Stimulated activated CD4-positive, alpha-beta T cell treated with anti-CD3 and anti-CD28 coated beads, TNF-alpha, amount 100 ng/mL, for 48 hours (primary cell): ENCODE measurements at places on chromosomes 2 and 18.
A peak's percentile ranks its signal among the peaks of the same experiment; 100 is the strongest.

DNA sequence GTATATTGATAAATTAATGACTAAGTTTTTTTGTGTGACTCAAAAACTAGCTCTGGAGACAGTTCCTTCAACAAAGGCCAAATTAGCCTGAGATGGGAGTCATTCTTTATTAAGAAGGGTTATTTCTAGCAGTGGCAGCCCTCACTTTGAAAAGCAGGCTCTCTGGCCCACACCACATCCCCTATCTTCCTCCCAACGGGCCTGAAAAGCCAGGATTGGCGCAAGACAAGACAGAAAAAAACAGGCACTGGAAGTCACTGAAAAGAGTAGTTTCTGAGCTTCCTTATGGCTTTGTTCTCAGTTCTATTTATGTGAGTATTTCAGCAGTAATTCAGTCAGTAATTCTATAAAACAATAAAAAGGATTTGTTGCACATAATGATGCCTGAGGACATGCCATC lies 149.0 kb downstream of the LAMA3 start:
- DNase-seq = no peak

- DNase-seq = no peak
These were observed 68.3 kb downstream of the MRO start for GRCh38 chr18:50751490-50751889.

DNA sequence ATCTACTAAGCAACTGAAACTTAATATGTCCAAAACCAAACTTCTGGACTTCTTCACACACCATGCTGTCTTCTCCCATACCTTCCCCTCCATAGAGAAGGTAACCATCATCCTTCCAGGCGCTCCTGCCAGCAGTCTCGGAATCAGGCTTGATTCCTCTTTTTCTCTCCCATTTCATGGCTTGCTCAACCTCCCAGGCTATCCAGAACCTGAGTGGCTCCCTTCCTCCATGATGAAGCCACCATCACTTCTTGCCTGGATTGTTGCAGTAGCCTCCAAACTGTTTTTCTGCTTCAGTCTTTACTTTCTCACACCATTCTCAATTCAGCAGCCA lies 40.1 kb upstream of the NDUFV2 start:
- no peak for DNase-seq

GRCh38 chr2:137966043-137966442 lies 1.8 kb downstream of the HNMT start:
- no peak for DNase-seq

DNA sequence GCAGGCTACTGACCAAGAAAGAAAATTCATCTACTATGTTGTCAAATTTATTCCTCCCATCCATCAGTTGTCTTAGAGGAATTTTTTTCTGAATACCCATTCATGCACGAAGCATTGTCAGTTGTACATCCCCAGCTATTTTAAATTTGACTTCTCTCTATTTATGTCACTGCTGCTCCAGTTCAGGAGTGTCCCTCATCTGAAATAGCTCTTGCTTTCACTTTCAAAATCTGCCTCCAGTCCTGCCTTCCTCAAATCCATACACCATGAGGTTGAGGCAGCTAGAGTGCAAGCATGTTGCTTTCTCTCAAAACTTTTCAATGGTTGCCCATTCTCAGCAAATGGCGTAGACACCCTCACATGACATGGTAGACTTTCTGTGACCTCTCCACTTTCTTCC lies 335.4 kb upstream of the CDH2 start:
- DNase-seq = no peak

- DNase-seq = no peak
These were observed 92.6 kb downstream of the RIT2 start for GRCh38 chr18:43022874-43023273.

GRCh38 chr2:12008425-12009061 lies 262.1 kb downstream of the LPIN1 start:
- DNase-seq = no peak

GRCh38 chr2:208359632-208359986 lies 47.0 kb upstream of the PTH2R start:
- DNase-seq = no peak

- DNase-seq = no peak
These were observed 812.5 kb upstream of the CHAC2 start for GRCh38 chr2:52955079-52955478.

DNA sequence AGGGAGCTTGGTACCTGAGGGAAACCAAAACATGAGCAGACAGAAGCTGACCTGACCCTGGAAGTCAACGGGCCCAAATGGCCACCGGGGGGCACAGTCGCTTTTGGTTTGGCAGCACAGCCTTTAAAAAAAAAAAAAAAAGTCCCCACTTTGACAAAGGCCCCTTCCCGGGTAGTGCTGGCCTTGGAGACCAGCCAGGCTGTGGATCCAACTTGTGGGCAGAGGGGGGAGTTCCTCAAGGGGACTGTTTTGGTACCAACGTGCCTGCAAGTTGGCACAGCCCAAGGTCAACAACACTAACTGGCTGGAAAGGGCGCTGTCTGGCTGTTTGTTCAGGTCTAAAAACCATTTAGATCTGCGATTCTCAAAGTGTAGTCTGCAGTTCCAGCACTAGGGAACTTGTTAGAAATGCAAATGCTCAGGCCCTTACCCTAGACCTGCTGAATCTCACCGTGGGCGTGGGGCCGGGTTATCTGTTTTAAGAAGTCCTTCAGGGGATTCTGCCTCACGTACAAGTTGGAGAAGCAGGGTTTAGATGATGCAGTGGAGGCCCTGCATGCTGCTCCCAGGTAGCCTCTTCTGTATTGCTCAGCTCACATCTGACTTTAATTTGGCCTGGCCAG lies 83.0 kb downstream of the LPIN1 start:
- peak; percentile 18 for DNase-seq

GRCh38 chr2:95077530-95077825 lies 44.1 kb downstream of the MRPS5 start:
- DNase-seq = no peak

- no peak for DNase-seq
These were observed 1159.6 kb upstream of the CHAC2 start for GRCh38 chr2:52608030-52608429.

GRCh38 chr18:63799189-63799588 lies 24.0 kb downstream of the SERPINB7 start:
- no peak for DNase-seq

DNA sequence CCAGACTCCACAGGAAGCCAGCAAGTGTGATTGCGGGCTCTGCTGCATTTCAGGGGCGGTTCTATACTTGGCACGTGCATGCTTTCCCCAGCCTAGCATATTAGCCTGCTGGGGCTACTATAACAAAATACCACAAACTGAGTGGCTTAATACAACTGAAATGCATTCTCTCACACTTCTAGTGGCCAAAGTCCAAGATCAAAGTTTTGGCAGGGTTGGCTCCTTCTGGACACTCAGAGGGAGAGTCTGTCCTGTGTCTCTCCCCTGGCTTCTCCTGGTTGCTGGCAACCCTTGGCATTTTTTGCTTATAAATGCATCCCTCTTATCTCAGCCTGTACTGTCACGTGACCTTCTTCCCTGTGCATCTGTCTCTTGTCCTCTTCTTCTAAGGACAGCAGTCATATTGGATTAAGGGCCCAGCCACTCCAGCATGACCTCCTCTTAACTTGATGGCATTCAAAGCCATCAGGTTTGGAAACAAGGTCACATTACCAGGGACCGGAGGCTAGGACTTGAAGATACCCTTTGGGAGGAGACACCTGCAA lies 138.7 kb downstream of the RNF152 start:
- no peak for DNase-seq

DNA sequence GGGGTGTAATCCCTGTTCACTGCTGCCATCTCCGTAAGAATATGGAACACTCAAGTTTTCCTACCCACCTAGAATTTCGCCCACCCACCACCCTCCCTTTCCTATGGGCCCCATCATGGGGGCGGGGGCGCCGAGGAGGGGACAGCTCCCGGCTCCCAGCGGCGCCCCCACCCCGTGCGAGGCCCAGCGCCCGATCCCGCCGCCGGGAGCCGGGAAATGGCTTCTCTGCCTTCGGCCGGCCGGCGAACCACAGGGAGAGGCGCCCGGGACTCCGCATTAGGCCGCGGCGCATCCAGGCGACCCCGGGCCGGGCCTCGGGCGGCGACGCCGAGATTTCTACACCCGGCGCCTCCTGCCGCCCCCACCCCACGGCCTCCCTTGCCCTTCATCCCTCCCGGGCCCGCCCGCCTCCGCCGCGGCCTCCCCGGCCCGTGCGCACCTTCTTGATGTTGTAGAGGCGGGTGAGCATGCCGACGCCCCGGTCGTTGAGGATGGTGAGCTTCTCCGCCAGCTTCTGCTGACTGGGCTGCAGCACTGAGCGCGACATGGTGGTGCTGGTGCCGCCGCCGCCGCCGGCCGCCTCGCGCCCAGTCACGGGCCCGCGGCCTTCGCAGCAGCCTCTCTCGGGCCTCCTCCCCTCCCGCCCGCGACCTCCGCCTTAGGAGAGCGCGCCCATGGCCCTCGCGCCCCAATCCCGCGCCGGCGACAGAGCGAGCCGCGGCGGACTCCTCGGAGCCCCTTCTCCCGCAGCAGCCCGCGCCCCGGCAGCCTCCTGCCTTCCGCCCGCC lies 510 bp downstream of the NCKAP1 start:
- peak; percentile 20 for DNase-seq

GRCh38 chr2:98383166-98383565 lies 36.9 kb downstream of the CNGA3 start:
- no peak for DNase-seq

DNA sequence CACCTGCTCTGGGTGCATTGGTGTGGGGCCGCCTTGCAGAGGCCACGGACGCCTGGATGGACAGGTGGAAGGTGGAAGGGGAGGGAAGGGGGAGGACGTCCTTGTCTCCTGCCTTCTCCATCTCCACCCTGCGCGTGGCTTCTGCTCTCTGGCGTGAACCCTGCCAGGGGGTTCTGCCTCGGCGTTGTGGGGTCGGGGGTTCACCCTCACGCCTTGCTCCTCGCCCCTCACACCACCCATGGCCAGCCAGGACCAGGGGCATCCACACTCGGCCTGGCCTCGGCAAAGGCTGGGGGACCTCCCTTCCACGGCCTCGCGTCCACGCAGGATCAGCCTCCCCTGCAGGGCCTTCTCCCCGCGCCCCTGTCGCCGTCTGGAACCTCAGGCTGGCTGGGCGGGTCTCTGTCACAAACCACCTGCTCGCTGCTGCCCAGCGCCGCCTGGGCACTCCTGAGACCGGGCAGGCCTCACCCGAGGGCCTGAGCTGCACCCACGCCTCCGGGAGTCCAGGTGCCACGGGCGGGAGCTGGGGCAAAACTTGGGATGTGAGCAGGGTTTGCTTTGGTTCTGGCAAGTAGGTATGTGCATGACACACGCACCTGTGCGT lies 655.9 kb downstream of the GALR1 start:
- DNase-seq = no peak

DNA sequence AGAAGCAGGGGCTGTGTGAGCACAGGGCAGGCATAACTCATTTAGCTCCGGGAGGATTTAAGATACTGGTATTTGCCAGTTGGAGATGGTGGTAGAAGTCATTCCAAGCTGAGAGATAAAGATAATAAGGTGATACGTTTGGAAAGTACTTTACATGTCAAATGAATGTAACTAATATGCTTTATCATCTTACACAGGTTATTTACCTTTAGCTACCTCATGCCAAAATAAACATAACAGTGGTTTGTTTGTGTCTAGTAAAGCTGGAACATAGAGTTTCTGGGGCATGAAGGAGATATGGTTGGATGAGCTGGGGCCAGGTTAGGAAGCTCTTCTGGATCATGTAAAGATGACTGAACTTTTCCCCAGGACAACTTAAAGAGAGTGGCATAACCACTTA lies 126.9 kb upstream of the PIK3C3 start:
- DNase-seq = no peak

DNA sequence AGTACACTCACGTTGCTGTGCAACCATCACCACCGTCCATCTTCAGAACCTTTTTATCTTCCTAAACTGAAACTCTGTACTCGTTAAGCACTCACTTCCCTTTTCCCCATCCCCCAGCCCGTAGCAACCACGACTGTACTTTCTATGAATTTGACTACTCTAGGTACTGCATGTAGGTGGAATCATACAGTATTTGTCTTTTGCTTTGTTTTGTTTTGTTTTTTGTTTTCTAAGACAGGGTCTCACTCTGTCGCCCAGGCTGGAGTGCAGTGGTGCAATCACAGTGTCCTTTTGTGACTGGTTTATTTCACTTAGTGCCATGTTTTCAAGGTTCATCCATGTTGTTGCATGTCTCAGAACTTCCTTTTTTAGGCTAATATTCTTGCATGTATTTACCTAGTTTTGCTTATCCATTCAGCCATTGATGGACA lies 7.0 kb upstream of the TYMS start:
- DNase-seq = no peak

DNA sequence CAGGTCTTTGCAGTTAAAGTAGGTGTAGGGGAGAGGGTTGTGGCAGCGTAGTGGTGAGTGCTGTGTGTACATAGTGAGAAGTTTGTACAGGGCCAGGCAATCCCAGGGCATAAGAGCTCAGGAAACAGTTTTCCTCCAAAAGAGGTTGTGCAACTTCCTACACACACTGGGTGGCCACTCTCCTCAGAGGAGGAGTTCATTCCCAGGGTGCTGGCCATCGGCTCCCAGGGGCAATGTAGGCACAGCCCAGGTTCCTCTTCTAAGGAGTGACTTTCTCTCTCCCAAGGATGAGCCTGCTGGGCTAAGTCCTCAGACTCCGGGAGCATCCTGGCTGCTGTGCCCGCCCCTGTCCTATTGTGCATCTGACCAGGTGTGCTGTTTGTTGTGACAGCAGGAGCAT lies 3.0 kb downstream of the ACOXL start:
- no peak for DNase-seq

- DNase-seq = no peak
These were observed 124.2 kb downstream of the OLA1 start for GRCh38 chr2:174124181-174124580.

GRCh38 chr18:8895987-8896619 lies 190.7 kb downstream of the MTCL1 start:
- DNase-seq = no peak

DNA sequence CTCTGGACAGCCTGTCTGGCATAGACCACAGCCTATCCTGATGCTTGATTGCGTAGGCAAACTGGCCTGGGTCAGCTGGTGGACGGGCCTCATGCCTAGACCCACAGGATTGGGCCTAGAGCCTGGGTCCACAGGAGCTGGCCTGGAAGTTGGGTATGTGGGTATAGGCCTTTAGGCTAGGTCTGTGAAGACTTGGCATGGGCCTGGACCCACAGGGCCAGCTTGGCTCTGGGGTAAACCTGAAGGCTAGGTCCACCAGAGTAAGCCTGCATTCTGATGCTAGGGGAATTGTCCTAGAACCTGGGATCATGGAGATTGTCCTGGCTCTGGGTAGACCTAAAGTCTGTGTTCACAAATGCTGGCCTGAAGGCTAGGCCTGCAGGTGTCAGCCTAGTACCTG lies 1293.7 kb downstream of the CNTNAP5 start:
- DNase-seq = no peak

DNA sequence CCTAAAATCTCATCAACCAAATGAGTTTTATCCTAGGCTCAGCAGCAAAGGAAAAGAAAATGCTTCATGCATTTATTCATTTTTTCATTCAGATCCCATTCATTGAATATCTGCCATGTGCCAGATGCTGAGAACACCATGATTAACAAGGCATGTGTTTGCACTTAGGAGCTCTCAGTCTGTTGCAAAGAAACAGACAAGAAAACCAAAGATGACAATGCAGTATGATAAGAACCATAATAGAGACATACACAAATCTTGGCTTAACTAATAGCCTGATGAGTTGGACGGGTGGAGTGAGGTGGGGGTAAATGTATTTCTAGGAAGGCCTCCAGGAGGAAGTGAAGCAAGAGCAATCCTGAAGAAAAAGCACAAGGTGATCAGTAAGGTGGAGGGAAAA lies 177.8 kb upstream of the SCN7A start:
- no peak for DNase-seq

- no peak for DNase-seq
These were observed 172.5 kb upstream of the MGAT5 start for GRCh38 chr2:134081238-134081938.
